ENCODE measurements at places on chromosomes 5 and 9.

DNA sequence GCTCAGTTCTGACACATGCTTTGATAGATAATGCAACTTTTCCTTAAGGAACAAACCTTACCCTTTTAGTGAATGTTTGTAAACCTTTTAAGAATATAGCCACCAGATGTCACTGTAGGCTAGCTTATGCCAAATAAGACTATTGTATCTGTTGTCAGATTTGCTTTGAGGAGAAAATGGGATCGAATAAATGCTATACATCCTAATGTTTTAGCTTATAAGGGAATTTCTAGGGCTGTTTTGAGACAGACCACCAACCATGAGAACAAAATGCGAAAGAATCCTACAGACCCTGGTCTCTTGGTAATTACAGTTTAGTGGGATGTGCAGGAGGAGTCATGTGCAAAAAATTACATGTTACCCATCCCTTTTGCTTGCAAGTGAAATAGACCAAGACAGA, 127.6 kb upstream of the NMUR2 start:
- no peak for DNase-seq

DNA sequence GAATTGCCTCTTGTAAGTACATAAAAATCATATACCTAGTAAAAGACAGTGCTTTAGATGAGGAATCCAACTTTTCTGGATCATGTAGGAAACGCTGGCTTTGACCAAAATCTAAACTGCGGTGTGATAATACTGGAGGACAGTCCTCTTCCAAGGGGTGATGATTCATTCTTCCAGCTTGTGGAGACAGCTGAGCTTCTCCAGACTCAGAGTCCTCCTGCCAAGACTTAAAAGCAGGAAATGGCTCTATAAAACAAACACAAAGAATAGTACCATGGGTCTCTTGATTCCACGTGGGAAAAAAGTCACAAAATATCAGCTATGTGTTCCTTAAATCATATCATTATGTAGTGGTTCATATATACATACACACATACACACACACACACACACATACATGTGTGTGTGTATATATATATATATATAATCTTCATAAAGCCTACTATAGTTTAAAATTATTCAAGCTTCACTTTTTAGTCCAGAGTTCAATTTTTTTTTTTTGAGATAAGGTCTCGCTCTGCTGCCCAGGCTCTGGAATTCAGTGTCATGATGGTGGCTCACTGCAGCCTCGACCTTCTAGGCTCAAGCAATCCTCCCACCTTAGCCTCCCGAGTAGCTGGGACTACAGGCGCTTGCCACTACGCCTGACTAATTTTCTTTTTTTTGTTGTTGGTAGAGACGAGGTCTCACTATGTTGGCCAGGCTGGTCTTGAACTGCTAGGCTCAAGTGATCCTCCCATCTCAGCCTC, 65.0 kb downstream of the PKD2L2 start:
- peak; percentile 61 for DNase-seq

DNA sequence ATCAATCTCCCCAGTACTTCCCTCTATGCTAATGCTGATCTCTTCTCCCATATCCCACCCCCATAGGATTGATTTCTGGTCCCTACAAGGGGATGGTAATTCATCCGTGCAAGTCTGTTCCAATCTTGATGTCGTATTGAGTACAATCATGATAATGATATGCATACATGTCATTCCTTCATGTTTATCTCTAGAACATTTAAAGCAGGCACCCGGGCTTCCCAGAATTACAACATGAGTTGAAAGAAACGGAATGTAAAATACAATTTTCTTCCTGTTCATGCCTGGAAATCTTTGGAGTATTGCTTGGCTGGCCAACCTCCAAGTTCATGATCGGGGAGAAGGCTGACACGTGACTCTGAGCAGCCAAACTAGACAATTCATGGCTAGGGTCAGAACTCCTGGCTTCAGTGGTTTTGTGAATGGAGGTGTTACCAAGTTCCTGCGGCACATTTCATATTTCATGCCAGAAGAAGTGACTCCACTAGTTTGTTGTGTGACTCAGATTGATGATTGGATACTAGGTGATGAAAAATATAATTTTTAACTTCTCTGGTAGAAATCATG, 66.6 kb downstream of the C9orf152 start:
- no peak for DNase-seq

DNA sequence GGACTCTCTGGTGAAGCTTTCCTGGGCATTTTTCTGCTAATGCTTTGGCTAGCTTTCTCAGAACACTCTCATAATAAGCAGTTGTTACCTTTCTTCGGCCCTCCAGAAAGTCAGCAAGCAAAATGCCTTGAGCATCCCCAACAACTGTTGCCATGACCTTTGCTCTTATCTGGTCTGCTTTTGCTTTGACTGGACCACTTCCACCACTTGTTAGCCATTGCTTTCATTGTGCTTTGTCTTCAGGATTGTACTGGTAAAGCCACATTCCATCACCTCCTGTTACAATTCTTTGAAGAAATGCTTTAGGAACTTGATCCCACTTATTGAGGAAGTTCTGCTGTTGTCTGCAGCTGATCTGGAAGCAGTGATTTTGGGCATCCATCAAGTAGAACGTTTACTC, 35.7 kb downstream of the RAD50 start:
- no peak for DNase-seq

DNA sequence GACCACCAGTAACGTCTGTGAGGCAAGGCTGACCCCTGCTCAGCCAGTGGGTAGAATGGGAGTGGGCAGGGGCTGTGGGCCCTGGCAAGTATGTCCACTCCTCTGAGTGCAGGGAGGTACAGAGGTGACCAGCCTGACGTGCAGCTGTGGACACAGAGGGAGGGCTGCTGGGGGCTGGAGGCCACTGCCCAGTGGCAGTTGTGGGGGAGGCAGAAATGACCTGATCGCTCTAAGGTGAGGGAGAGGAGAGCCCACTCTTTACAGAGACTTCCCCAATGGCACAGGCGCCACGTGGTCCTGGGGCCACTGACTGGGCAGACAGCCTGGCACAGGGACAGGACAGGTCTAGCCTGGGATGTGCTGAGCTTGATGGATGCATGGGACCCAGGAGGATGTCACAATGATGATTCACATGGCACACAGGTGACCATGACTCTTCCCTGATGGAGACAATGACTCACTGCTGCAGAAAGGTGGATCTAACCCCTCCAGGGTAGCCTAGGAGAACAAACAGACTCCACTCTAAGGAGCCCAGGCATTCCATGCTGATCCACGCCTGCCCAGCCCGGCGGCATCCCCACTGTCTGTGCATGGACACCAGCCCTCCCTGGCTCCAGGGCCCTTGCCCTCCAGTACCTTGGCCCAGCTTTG, 7.7 kb downstream of the LPCAT1 start:
- DNase-seq: peak; percentile 4

GRCh38 chr5:67192719-67193438, 3.7 kb downstream of the CD180 start:
- DNase-seq: no peak

GRCh38 chr5:103502662-103503061, 59.9 kb downstream of the NUDT12 start:
- no peak for DNase-seq

DNA sequence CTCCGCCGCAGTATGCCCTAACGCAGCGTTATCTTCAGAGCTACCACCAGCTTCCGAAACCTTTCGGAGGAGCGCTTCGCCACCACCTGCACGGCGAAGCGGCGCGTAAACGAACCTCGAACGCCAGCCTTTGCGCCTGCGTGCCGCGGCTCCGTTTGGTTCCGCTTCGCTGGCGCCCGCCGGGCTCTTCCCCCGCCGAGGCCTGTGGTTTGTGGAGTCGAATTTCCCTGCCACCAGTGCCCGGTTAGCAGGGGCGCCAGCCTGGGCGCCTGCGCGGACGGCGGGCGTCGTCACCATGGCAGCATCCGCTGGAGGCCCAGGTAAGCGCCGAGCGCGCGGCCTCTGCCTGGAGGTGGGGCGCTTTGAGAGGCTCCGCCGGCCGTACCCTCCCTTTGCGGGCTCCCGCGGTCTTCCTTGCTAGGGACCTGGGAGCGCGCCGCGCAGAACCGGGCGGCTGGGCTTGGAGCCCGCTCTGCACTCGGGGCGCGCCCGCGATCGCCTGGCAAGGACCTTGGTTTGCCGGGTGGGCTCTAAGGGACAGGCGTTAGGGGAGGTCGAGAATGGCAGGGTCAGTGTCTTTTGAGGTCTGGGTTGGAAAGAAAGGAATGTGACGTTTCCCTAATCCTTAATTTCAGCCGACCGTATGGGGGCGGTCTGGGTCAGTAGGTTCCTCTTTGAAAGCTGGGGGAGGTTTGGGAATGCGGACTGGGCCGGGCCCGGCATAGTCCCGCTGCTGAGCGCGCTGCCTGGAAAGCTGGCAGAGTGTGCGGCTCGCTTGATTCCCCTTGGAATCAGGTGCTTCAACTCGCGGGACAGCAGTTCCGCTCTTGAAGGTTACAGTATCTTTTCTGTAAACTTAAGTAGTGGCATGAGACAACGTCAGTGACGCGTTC, at the start of gene FAM151B:
TSS of gene FAM151B (plus strand) at position 272 of the 893 bp plus-strand sequence. CDS start at position 296, 24 bp downstream.
- DNase-seq: peak; percentile 72

DNA sequence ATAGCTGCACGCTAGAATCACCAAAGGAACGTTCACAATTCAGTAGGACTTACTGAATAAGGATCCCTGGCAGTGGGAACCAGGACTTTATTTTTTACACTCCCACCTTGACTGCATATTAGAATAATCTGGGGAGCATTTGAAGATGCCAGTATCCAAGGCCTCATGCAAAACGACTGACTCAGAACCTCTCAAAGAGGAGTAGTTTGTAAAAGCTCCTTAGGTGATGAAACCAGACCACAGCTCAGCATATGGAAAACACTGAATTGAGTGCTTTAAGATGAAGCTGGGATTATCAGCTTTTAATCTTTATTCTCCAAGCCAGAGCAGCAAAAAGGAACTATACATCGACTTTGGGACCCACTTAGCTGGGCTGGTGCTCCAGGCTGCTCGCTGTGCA, 288.3 kb downstream of the MLLT3 start:
- DNase-seq: no peak

DNA sequence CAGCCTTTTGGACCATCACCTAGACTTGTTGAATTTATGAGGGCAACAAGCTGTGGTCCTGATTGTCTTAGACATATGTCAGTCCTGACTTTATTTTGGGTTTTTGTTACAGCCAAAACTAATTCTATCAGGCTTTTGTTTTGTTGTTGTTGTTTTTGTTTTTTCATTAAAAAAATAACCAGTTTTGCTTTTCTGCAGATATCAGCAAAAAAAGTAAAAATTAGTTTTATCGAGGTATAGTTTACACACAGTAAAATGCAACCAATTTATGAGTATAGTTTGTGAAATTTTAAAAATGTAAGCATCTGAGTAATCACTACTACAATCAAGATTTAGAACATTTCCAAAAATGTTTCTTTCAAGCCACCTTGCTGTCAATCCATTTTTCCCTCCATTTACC, 48.9 kb downstream of the WDR70 start:
- no peak for DNase-seq

DNA sequence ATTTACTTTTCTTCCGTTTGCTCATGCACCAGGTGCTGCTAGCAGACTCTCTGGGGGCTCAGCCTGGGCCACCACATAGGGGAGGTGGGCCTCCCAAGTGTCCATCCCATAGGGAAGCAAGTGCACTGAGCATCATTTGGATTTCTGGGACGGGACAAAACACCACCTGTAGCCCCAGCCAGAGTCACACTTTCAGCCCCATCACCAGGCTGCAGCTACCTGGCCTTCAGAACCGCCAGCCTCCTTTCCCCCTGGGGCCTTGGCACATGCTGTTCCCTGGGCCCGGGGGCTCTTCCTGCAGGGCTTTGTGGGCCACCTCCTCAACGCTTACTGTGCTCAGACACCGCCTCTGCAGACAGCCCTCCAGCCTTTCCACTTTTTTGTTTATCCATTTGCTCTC, 19.6 kb upstream of the SUSD3 start:
- no peak for DNase-seq

DNA sequence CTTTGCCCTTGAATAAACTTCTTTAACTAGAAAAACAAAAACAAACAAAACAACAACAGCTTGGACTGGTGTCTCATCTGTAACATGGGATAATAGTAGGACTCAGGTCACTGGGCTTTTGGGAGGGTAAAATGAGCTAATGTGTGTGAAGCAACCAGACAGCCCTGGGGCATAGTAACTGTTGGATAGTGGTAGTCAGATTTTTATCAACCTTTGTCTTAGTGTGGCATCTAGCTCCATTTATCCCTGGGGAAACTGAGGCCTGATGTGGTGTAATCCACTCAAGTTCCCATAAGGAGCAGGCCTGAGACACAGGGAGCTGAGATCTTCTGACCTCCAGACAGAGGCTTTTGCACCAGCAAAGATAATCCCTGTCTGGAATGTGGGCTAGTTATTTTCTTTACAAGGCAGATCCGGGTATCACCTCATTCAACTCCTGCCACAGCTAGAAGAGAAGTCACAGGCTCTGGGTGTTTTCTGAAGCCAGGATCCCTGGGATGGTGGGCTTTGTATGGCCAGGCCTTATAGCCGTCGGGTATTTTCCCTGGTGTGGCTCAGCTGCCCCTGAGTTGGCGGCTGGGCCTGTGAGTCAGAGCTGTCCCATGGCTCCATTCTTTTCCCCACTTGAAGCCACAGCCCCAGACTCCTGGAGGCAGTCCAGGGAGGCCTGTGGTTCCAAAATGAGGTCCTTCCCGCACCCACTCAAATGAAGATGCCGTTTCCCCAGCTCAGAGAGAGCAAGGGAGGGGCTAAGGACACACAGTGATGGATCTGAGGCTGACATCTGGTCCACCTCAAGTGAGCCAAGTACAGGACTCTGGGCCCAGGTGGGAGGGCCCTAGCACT, 26.1 kb upstream of the CSF1R start:
- DNase-seq: peak; percentile 57

- DNase-seq: no peak
Observed at GRCh38 chr5:1430121-1430795, 15.0 kb downstream of the SLC6A3 start.

- no peak for DNase-seq
Observed at GRCh38 chr9:38186404-38187115, 117.5 kb upstream of the SHB start.

DNA sequence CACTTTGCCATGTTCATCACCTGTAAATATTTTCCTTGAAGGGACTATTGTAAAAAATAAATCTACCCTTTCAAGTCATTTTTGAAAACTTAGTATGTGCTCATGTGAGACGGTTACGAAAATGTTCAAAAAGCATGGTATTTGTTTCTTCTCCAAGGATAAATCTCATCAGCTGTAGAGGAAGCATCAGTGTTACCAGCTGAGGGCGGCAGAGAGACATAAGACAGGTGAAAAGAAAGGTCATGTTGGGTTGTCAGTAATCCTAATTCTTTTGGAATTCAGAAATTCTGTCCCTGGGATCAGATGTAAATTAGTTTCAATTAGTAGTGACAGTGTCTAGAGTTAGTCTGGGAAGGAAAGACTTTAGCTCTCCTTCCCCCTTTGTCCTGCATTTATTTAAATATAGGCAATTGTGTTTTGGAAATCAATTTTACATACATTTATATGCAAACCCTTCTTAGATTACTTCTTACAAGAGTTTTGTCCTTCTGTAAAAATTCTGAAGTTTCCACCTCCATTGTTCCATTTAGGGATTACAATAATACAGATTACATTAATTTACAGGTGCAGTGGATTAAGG, 791.9 kb upstream of the CDH6 start:
- peak; percentile 10 for DNase-seq

- DNase-seq: no peak
Observed at GRCh38 chr9:1469996-1470395, 419.8 kb downstream of the DMRT2 start.

GRCh38 chr9:2023042-2023441, 7.9 kb downstream of the SMARCA2 start:
- no peak for DNase-seq
